Activated CD4-positive, CD25-positive, alpha-beta regulatory T cell treated with anti-CD3 and anti-CD28 coated beads, Interleukin-2, amount 50 U/mL, for 16 hours (primary cell): ENCODE measurements at places on chromosomes 7 and 10.

GRCh38 chr7:157973971-157974677, 613.5 kb downstream of the PTPRN2 start:
- DNase-seq: no peak

DNA sequence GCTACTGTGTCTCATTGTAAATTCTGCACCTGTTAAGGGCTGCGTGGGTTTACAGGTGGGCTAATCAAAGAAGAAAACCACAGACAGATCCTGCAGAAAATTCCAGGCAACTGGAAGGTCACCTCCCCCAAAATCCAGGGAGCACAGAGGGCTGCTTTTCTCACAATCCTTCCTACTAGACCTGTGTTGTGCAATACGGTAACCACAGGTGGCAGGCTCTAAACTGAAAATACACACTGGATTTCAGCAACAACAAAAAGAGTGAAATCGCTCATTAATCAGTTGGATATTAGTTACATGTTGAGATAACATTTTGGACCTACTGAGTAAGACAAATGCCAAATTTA, 83.2 kb downstream of the SLC16A9 start:
- no peak for DNase-seq

DNA sequence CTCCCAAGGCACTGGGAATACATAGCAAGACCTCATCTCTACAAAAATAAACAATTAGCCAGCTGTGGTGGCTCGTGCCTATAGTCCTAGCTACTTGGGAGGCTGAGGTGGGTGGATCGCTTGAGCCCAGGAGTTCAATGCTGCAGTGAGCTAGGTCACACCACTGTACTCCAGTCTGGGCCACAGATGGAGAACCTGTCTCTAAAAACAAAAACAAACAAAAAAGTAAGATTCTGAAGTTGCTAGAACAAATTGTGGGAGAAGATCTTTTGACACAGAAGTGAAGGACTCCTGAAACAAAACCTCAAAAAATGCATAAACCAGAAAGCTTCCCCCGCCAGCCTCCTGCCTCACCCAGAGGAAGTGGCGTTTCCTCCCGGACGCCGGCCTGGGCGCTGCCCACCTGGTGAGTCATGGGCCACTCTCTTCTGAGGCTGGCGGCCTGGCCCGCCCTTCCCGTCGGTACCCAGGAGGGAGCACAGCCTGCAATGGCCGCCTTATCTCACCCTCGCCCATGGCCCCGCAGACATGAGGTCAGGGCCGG, 25.4 kb upstream of the ELN start:
- DNase-seq: no peak

GRCh38 chr10:6292741-6293151, 90.0 kb downstream of the PFKFB3 start:
- no peak for DNase-seq

GRCh38 chr10:132707776-132708171, 78.2 kb downstream of the NKX6-2 start:
- DNase-seq: no peak

GRCh38 chr10:101686133-101686925, 8.6 kb downstream of the FBXW4 start:
- DNase-seq: no peak

DNA sequence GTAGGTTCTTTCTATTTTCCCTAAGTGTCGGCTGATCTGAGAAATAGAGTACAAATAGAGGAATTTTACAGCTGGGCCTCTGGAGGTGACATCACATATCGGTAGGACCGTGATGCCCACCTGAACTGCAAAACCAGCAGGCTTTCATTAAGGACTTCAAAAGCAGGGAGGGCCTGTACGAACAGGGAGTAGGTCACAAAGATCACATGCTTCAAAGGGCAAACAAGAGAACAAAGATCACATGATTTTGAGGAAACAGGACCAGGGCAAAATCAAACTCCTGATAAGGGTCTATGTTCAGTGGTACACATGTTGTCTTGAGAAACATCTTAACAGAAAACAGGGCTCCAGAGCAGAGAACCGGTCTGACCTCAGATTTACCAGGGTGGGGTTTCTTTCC, 88.9 kb downstream of the CNNM2 start:
- DNase-seq: no peak

GRCh38 chr10:132637477-132638129, 100.0 kb downstream of the INPP5A start:
- DNase-seq: no peak

- DNase-seq: no peak
These were observed 262.5 kb downstream of the TRIL start for GRCh38 chr7:28695300-28696295.

GRCh38 chr7:135717693-135718092, 10.3 kb downstream of the SLC13A4 start:
- no peak for DNase-seq

GRCh38 chr10:32949221-32949678, 8.8 kb downstream of the ITGB1 start:
- DNase-seq: no peak

- no peak for DNase-seq
These were observed 15.2 kb downstream of the PALD1 start for GRCh38 chr10:70493660-70494234.

- no peak for DNase-seq
These were observed 44.4 kb downstream of the FOXI2 start for GRCh38 chr10:127781412-127781811.

DNA sequence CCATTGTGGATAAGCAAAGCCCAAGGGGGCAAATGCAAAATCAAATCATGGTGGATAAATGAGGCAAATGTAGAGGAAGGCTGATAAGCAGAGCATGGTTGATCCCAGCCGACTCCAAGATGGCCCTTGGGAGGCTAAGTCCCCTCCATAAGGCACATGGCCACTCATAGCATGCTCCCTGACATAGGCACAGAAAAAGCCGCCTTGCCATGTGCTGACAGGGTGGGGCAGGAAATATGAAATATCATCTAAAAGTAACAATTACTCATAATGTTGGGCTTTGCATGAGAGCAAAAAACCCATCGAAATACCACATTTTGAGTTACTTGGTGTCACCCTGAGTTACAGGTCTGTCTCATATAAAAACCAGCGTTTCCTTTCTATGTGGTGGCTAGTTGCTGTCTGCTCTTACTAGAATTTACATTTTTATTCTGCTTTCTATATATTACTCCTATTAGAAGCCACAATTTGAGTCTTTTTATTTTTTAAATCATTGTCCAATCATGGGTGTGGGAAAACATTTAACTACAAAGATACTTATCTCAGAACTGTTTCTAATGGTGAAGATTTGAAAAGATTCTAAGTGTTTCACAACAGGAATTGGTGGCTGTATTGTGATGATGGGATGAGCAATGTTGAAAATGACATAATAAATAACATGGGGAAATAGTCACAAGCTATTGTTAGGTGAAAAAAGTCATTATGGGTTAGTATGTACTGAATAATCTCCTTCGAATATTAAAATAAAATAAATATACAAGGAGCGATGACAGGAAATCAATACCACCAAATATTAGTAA, 102.7 kb downstream of the CUBN start:
- DNase-seq: peak; percentile 47

- DNase-seq: no peak
These were observed 103.5 kb downstream of the INSYN2A start for GRCh38 chr10:127092916-127093315.

DNA sequence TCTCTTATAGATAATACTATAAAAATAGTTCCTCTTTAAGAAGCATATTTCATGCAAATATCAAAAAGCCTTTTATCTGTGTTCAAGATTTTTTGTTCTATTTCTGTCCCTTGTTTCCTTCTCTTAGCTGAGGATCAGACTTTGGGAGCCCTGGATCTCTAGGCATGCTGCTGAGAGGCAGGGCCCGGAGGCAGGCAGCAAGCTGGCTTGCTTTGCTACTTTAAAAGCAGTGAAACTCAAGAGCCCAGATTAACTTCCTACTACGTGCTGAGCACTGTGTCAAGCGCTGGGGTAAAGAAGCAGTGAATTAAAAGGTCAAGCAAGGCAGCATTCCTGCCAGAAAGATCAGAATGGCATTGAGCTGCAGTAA, 31.0 kb upstream of the ARID5B start:
- no peak for DNase-seq

GRCh38 chr7:37973915-37974314, 53.5 kb downstream of the EPDR1 start:
- DNase-seq: no peak

- DNase-seq: no peak
These were observed 79.9 kb upstream of the SMIM30 start for GRCh38 chr7:113198226-113198625.

DNA sequence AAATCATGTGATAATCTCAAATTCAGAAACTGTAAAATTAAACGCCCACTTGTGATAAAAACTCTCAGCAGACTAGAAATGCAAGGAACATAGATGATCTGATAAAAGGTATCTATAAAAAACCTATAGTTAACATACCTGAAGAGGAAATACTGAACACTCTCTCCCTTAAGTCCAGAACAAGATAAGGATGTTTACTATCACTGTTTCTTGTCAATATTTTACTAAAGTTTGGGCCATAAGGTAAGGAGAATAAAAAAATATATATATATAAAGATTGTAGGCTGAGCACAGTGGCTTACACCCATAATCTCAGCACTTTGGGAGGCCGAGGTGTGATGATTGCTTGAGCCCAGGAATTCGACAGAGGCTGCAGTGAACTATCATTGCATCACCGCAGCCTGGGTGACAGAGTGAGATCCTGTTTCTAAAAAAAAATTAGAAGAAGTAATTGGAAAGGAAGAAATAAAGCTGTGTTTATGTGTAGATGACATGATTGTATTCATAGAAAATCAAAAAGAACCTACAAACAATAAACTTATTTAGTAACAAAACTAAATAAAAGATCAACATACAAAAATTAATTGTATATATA, 28.4 kb downstream of the MPLKIP start:
- no peak for DNase-seq

GRCh38 chr10:43870968-43871439, 222.3 kb upstream of the ZNF32 start:
- DNase-seq: no peak

DNA sequence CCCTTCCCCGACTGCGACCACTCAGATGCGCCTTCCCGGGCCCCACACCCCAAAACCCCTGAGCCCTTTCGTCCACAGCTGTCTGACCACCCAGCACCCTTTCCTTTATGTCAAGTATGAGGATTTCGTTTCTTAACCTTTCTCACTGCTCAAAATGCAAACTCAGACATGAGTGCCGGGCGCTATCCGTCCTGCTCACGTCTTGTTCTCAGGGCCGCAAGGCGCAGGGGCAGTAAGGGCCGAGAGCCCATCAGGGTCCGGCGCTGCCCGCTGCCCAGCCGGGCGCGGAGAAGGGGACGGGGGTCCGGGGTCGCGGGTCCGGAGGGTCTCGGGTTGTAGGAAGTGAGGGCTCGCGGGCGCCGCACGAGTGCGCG, 670 bp upstream of the RBM33 start:
- no peak for DNase-seq

- DNase-seq: no peak
These were observed 9.6 kb downstream of the MYO1G start for GRCh38 chr7:44969049-44969700.

GRCh38 chr7:945556-946255, 8.8 kb downstream of the ADAP1 start:
- no peak for DNase-seq

- DNase-seq: no peak
These were observed 7.4 kb downstream of the POLR1F start for GRCh38 chr7:19701471-19701870.

GRCh38 chr7:49583440-49583839, 190.0 kb upstream of the VWC2 start:
- no peak for DNase-seq

DNA sequence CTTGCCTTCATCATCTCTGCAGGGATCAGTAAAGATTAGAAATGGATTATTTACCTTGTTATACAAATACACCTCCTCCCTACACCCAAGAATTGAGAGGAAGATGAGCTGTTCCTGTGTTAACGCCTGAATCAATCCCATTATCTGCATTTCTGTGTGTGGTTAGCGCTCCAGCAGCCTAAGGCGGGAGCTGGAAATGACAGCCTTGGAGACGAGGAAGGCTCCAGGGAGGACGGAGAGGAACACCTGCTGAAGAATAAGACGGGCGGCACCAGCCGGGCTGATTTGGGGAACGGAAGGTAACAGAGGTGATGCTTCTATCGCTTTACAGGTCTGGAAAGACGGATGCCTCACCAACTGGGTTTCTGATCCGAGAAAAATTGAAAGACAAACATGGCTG, 34.2 kb upstream of the DDC start:
- DNase-seq: no peak

DNA sequence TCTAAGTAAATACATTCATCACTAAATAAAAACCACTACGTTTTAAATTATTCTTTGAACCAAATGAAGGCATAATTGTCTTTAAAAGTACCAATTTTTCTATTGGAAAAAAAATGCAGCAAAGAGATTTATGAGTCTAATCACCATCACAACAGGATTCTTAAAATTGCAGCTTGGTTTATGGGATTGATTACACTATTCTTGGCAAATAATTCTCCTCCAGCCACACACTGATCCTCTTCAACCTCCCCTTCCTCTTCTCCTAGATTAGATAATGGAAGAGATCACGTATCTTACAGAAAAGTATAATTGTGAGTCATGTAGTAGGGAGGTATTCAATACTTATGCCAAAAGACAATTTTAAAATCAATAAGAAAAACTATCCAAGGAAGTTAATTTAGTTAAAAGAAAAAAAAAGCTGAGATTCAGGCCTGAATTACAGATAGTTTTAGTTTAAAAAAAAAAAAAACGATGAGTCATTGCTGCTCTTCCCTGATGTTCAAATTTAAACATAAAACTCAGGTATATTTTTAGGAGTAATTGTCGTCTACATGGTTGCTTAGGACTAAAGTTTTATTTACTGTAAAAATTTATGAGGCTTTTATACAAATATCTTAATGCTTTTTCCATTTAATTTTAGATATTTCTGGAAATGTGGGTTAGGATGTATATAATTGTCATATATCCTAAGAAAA, 133.7 kb upstream of the CDK1 start:
- no peak for DNase-seq

DNA sequence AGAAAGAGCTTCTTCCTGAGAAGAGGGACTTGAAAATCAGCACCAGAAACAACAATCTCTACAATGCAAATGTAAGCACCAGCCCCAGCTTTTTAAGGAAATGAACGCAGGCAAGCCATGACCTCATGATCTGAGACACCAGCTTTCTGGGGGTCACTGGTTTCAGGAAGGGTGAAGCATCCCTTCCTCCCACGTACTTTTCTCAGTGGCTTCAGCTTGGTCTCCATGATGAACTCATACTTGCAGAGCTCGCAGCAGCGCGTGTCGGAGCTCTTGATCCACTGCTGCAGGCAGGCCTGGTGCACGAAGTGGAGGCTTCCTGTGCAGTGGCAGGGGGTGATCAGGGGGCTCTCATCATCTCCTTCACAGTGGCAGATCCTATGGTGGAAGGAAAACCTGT, 87.0 kb downstream of the ALOX5 start:
- DNase-seq: no peak

DNA sequence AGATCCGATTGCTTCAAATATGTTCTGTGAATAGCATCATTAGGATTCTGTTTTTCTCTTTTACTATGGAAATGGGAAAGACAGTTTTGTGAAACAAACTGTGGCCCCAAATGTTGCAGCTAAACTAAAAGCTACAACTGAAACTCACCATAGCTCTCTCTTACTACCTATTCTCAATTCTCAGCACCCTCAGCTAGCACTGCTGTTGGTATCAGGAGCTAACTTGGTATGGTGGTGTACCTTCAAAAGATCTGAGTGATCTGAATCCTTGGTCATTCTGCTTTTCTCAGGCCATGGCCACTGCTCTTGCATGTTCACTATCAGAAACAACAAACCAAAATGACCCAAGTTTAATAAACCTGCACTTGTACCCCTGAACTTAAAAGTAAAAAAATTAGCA, 1208.0 kb downstream of the SORCS1 start:
- DNase-seq: no peak
